ENCODE measurements at places on chromosomes 16 and 17. TPM values are rescaled to one million over a fixed set of nuclear protein-coding genes. Genes with fewer than 3 reads are reported as not detected.

DNA sequence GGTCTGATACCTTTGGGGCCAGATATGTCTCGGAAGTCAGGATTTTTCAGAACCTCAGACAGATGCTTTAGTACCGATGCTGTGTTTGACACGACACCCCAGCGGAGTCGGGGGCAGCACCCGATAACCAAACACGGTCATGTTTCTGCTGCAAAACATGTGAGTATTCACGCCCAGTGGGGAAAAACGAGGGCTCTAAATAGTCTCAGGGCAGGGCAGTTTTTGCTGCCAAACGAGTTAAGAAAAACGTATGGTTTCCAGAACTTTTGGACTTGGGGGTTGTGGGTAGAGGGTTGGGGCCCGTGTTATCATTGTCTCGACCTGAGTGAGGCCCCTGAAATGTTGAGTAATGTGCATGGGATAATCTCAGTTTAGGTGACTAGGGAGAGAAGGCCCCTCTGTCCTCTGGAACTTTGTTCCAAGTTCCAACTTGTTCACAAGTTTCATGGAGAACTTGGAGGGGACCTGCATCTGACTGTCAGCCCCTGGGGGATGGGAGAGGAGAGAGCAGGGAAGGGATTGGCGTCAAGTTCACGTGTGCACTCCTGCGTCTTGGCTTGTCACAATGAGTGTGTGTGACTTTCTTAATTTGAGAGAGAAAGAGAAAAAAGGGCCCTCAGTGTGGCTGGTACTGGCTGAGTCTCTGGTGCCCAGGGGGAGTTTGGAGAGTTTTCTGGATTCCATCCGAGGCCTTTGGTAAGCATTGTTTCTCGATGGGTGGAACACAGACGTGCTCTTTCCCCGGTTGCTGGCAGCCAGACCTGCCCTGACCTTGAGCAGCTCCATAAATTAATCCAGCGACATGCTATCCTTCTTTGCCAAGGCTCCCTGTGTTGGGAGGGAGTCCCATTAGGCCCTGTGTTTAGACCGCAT is 83.9 kb upstream of the CIBAR2 start:
- peak; percentile 64 for DNase-seq

GRCh38 chr17:9521062-9521461 is 54.6 kb downstream of the STX8 start:
- no peak for DNase-seq

DNA sequence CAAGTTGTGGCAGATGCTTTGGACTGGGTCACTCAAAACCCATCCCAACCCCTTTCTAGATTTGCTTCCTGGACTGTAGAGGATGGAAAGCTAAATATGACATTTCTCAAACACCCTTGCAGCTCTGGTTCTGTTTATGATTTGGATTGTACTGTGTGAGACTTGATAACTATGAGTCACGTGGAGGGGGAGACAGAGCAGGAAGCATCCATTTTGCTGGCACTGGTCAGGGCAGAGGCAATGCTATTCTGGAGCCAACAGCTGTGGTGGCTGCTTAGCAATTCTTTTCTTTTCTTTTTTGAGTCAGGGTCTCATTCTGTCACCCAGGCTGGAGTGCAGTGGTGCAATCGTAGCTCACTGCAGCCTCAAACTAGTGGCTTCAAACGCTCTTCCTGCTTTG is 13.6 kb upstream of the TERF2 start:
- DNase-seq: no peak

- DNase-seq: no peak
Observed at GRCh38 chr16:12735805-12736204, 67.9 kb downstream of the CPPED1 start.

GRCh38 chr16:21161211-21161610 is 2.7 kb downstream of the LDAF1 start:
- DNase-seq: no peak

DNA sequence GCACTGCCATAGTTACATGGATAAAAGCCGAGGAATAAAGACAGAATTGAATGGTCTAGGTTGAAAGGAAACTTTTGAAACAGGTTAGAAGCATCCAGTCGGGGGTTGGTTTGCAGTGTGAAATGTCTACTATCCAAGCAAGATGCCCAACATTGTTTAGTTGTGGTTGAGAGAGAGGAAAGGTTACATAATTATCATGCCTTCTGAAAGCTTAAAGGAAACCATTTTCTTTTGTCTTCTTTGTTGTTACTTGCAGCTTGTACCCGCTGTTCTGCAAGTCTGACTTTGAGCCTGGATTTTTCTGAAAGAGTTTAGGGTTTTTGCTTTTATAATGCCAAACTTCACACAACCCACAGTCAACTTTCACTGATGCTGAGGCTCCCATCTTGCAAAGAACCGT is 167.9 kb downstream of the AXIN2 start:
- DNase-seq: no peak

- no peak for DNase-seq
Observed at GRCh38 chr17:22265807-22266206, 573.5 kb downstream of the KCNJ18 start.

GRCh38 chr16:12208341-12209035 is 232.0 kb downstream of the SNX29 start:
- no peak for DNase-seq

GRCh38 chr17:39820987-39821386 is 43.1 kb downstream of the IKZF3 start:
- no peak for DNase-seq

FBXW10 gene
- total RNA-seq: 0.26 TPM

MTSS2 gene
- 66.4 TPM for total RNA-seq

HES7 gene
- total RNA-seq: 0.76 TPM
